Mucosa of descending colon (tissue), 3 donors: ENCODE measurements at places on chromosomes 6 and 20.

- no peak for DNase-seq
These were observed 46.5 kb upstream of the IER3 start for GRCh38 chr6:30790724-30791383.

DNA sequence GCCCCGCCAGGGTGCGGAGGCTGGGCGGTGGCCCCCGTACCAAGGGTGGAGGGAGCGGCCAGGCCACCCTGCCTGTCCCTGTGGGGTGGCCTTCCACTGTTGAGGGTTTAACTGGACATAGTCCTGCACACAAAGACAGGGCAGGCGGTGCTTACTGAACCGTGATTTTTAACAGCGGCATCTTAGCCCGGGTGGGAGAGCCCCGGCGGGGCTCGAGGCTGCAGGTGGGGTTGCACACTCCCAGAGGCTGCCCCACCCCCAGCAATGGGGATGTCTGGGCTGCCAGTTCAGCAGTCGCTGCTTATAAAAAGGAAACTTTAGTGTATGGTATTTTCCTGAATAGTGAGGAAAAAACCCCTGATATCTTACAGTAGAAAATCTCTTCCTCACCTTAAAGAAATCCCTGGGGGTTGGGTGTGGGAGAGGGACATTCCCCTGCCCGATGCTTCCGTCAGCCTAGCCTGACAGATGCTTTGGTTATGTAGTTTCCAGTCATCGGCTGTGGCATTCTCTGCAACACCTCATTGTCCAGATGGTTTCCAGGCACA is 79.4 kb downstream of the IRF4 start:
- DNase-seq = no peak

- no peak for DNase-seq
These were observed 591.9 kb downstream of the CD109 start for GRCh38 chr6:74287932-74288331.

- DNase-seq = no peak
These were observed 3.8 kb upstream of the NCR2 start for GRCh38 chr6:41331401-41332150.

DNA sequence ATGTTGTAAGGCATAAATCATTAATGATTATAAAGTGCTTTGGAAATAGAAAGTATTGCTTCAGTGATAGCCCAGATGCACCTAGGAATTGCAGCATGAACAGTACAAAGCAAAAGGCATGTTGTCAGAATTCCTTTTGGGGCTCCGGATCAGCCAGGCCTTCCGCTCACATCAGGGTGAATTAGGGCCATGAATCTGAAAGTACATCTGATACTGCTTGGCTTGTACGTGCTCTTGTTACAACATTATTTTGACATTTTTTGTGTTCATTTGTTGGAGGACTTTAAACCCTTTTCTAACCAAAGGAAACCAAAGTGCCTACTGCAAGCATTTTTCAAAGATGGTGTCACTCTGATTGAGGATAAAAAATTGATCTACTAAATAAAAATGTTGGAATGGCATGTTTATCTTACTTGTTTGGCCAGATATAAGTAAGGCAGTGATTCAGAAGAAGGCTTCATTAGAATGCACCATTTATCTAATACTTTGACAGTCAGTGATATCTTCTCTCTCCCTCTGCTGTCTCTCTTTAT is 1005.6 kb upstream of the FLRT3 start:
- DNase-seq = no peak

DNA sequence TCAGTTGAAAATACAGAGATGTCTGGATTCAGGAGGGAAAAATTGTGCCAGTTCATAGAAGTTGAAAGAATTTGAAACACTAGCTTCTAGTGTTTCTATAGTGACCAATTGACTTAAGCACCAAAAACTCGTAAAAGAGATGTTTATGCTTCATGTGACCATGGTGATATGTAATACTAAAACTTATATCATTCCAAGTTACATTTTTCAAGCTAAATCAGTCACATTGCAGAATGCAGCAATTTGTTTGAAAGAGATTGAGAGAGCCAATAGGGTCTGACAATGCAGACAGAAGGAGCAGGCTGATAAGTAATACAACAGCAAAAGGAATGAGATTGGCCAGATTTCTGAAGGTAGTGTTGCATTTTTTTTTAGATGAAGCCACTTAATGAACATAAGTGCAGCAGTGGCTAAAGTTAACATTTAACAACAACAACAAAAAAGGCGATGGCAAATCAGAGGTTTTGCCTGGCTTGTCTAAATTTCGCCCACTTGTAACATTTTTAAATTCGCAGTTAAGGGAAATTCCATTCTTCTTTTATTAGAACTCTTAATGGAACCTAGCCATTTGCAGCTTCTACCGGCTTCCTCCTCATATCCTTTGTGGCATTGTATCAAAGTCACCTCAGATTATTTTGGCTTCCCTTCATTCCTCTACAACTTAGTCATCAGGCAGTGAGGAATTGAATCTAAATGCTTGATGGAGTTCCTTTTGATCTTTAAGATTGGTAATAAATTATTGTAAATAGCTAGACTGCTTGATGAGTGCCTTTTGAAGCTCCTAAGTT is 484.0 kb upstream of the SOX4 start:
- DNase-seq = no peak

GRCh38 chr6:159056432-159056831 is 11.6 kb upstream of the TAGAP start:
- DNase-seq = no peak

GRCh38 chr20:36167902-36168503 is 13.5 kb downstream of the EPB41L1 start:
- no peak for DNase-seq

GRCh38 chr6:137341681-137342195 is 122.6 kb upstream of the IFNGR1 start:
- DNase-seq = peak; percentile 36

DNA sequence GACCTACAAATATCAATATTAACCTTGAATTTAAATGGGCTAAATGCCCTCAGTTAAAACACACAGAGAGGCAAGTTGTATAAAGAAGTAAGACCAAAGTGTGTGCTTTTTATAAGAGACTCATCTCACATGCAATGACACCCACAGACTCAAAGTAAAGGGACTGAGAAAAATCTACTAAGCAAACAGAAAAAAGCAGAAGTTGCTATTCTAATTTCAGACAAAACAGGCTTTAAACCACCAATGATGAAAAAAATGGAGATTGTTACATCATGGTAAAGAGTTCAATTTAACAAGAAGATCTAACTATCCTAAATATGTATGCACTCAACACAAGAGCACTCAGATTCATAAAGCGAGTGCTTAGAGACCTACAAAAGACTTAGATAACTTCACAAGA is 741.9 kb upstream of the MARCKS start:
- DNase-seq = no peak

DNA sequence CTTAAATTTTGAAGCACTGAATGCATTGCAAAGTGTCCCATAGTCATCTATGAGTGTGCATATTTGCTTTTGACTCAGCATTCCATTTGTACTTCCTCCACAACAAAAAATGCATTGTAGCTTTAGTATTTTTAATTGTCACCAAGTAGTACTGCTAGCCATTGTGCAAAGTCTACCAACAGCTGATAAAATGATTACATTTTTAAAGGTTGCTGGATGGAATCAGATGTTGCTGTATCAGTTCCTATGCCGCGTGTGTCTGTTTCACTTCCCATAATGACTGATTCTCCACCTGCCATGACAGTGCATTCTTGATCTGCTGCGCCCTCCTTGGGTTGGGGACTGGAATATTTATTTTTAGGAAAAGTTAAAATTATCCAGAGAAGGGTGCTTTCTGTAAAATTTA is 41.2 kb downstream of the SLX4IP start:
- no peak for DNase-seq

DNA sequence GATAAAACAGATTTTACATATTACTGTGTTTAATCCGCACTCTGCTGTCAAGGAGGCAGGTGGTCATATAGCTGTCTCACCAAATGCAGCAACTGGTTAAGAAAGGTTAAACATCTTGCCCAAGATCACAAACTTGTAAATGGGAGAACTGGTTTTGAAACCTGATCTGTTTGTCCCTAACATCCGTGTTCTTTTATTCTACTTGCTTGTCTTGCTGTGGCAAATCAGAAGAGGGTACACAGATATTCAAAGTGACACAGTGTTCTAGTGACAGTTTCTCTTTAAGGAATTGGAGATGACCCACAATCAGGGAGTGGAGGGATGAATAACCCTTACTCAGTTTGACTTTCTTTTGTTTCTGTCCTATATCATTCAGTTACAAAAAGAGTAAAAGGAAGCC is 83.0 kb upstream of the SGK1 start:
- no peak for DNase-seq

DNA sequence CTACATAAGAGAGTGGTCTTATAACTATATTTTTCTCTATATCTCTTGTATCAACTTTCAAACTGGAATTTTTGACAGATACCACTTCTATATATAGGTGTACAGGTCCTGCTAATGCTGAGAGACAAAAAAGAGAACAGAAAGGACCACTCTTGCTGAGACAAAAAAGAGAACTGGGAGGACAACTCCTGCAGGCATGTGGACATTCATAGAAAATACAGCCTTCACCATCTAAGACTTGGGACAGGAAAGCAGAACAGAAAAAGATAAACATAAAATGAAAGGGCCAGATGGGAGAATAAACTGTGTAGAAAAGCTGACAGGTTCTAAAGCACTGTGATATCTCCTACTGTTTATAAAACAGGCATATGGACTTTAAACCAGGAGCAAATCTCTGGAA is 541.0 kb upstream of the ADGRB3 start:
- DNase-seq = no peak

DNA sequence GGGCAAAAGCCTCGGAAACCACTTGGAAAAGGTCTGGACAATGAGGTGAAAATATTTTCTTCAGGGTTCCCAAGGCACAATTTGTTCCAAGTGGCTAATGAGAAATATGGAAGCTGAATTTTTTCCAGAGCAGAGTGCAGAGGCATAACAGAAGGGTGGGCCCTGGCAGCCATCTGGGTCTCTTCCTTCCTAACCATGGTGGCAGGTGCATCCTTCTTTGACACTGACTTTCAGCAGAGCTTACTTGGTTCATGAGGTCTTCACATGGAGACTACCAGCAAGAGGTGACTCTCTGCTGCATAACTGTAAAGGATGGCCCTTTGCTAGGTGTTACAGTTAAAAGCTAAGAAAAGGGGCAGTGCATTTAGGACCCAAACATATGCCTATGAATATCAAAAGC is 522.9 kb downstream of the KIF16B start:
- DNase-seq = no peak

- DNase-seq = no peak
These were observed 248.9 kb downstream of the LRFN2 start for GRCh38 chr6:40338306-40338705.

DNA sequence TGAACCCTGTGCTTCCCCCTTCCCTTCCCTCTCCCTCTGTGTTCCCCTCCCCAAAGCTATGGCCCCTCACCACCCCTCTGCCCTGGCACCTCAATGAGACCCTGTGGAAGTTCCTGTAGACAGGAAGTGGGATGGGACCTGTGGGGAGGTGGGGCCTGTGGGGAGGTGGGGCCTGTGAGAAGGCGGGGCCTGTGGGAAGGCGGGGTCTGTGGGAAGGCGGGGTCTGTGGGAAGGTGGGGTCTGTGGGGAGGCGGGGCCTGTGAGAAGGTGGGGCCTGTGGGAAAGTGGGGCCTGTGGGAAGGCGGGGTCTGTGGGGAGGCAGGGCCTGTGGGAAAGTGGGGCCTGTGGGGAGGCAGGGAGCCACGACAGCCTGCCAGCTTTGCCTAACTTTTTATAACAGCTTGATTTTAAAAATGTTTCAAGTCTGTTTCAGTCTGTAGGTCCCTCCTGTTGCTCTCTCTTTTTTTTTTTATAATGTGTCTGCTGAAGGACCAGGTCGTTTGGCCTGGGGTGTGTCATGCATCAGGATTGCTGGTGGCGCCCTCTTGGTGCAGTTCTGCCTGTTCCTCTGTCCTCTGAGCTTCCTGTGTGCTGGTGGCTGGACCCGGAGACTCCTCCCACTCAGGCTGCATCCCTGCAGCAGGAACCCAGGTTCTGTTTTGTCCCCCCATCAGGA is 70.5 kb upstream of the SLCO4A1 start:
- DNase-seq = no peak

GRCh38 chr6:17267566-17267965 is 13.6 kb upstream of the RBM24 start:
- no peak for DNase-seq

GRCh38 chr6:32387589-32388340 is 16.1 kb upstream of the TSBP1 start:
- no peak for DNase-seq

DNA sequence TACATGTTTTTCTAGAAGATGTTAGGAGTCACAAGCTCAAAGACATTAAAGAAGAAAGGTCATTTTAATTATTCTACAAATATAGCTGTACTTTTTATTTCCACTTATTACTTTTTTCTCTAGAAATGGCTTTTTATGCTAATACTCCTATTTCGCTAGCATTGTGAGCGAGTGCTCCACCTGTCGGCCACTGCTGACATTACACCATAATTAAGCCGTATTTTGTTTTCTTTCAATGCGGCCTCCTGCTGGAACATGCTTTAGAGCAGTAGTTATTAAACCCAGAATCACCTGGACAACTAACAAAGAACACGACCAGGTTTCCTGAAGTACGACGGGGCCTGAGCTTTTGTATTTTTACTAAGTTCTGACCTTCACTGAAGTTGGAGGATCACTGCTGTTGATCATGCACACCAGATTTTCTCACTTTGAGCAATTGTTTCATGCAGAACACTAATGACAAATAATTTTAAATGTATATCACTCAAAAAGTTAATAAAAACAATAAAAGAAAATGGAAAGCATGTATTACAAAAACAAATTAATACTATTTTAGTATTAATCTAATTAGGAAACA is 74.1 kb upstream of the PAK5 start:
- no peak for DNase-seq

- DNase-seq = peak; percentile 95
These were observed at the start of gene CARMIL1 for GRCh38 chr6:25278914-25279747. Gene CARMIL1 (plus strand): TSS chr6:25279374. CDS start chr6:25279796, 422 bp downstream.

DNA sequence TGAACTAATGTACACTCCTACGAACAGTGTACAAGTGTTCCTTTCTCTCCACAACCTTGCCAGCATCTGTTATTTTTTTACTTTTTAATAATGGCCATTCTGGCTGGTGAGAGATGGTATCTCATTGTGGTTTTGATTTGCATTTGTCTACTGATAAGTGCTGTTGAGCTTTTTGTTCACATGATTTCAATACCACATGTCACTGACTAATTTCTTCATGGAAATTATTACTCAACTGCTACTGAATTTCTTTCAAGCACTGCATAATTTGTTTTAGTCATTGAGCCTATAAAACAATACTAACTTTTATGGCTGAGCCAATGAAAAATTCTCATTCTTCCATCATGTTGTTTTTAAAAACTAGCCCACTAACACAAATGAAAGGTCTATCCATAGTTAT is 115.4 kb downstream of the FRK start:
- no peak for DNase-seq
